ENCODE measurements at places on chromosomes 3 and 15.

GRCh38 chr3:32098528-32098927 is 7.9 kb upstream of the GPD1L start:
- no peak for DNase-seq

DNA sequence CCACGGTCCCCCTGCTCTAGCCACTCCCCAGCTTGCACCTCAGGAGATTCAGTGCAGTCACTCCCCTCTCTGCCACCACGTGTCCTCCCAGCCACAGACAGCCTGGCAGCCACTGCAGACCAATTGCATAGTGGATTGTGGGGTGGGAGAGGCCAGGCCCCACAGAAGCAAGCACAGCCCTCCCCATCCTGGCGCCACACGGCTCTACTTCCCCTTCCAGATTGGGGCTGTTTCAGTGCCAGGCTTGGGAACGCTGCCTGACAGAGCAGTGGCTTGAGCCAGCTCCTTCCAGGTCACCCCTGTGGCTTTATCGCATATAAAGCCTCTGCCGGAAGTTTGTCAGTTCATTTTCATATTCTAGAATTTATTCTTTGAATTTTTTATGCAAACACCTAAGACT is 90.7 kb downstream of the TMEM266 start:
- no peak for DNase-seq

- DNase-seq = no peak
Measured at GRCh38 chr3:58696093-58696492, 29.5 kb upstream of the FAM3D start.

DNA sequence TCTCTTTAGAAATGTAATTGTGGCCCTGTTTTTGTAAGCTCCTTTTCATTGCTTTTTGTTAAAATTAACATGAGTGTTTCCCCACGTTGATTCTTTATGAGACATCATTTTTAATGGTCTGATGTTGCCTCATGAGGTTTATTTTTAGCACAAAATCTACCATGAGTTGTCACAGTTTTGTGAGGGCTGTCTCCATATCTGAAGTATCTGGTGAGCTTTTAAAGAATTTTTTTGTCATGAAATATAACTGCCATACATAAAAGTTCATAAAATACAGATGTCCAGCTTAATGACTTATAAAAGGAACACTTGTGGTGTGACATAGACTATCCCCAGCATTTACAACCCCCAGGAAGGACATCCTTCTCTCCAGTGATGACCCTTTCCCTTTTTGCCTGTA is 34.3 kb upstream of the CEMIP start:
- DNase-seq = no peak

DNA sequence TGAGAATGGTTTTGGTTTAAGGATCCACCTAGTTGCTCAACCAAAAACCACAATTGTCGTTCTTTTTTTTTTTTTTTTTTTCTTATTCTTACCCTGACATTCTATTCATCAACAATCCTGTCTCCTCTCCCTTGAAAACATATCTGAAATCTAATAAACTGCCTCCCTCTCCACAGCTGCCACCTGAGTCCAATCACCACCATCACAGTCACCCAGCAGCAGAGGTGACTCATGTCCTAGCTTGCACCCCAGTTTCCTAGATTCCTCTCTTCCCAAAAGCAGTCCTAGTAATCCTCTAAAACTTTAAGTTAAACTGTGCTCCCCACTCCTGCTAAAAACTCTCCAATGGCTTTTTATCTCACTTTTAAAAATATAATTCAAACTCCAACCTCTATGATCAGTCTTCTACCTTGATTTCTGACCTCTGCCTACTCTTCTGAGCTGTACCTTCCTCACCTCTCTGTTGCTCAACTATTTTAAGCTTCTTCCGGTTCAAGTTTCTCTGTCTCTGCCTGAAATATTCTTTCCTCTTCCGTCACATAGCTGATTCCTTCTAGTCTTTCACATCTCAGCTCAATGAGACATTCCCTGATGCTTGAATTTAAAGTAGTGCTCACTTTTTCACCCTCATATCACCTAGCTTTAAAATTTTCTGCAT is 33.7 kb upstream of the RBMS3 start:
- no peak for DNase-seq

GRCh38 chr3:49899815-49900214 is 3.9 kb downstream of the MST1R start:
- no peak for DNase-seq

GRCh38 chr3:139198929-139199328 is 144.9 kb upstream of the MRPS22 start:
- no peak for DNase-seq

DNA sequence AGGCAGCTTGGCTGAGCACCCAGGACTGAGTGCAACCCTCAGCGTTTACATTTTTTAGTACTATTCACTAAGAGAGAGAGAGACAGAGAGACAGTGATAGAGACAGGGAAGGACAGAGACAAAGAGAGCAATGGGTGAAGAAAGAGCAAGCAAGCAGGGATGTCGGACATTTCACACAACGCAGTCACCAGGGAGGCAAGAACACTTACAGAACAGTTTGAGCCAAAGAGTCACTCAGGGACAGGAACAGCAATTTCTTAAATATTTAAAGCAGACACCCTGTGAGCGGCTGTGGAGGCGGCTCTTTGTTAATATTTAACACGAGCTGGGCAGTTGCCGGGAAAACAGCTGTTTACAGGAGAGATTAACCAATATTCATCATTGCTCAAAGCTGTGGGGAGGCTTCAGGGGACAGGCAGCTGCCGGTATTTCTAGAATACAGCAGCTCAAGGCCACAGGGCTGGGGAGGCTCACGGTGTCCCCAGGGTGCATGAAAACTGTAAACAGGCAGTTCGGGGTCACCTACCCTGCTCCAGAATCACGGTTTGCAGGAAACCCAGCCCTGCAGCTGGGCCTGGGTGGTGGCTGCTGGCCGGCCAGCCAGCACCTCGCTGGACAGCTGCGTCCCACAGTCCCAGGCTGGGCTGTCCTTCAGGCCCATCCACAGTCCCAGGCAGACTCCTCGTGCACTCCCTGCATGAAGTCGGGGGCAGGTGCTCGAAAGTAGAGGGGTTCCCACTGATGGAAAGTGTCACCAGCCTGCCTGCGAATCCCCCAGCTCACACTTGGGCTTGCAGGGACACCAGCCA is 38.8 kb upstream of the PCSK6 start:
- no peak for DNase-seq

DNA sequence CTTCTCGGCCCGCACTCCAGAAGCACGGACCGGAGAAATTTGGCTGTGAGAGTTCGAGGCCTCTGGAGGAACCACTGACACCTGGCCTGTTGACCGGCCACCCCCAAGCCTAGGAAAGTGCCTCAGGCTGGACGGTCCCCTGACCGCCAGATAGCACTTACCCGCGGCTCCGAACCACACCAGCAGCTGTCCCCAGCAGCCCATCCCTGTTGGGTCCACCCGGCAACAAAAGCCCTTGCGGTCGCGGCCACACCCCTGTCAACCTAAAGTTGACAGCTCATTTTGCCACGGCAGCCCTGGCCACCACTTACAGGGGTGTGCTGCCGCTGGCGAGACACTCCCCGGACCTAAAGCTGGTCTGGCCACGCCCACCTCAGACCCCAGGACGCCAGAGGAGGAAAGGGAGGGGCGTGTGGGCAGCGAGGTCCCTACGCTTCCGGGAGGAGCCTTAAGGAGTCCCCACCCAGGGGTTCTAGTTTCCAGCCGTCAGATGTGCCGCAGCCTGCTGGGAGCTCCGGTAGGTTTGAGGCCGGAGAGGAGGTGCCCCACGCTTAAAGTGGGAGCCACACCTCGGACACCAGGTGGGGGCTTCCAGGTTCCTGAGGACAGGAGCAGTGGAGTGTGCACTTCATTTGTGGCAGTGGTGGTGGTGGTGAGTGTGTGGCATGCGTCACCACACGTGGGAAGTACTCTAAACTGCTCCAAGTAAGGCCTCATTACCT is at the start of gene LTK:
LTK (minus strand) TSS at position 322 of the 722 bp plus-strand sequence; CDS start at position 204, 118 bp downstream.
- no peak for DNase-seq

DNA sequence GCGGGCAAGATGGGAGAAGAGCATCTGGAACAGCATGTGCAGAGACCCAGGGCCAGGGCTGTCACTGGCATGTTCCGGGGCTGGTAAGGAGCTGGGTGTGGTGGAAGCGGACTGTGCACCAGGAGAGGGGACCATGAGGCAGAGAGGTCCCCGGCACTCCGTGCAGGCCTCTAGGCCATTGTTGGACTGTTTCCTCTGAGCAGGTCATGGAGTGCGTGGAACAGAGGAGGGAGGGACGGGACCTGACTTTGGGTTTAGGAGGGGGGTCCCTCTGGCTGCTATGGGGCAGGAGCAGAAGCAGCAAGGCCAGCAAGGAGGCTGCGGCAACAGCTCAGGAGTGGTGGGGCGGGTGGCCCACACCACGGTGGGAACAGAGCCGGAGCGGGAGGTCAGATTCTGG is 47.1 kb downstream of the TPRA1 start:
- no peak for DNase-seq

DNA sequence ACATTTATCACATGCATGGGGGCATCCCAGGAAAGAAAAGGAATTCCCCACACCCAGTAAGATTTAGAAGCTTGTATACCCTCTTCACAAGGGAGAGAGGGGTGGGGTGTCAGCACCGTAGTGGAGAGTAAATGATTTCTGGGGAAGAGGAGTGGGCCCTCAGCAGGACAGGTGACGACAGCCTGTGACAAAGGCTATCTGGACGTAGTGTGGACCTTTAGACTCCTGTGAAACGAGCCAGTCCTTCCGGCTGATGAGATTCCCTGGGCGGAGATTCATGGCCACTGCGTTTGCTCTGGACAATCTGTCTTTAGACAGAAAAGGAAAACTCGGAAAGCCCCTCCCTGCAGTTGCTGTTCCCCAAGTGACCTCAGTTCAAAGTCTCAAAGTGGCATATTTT is 1.7 kb upstream of the FAM3D start:
- DNase-seq = no peak

DNA sequence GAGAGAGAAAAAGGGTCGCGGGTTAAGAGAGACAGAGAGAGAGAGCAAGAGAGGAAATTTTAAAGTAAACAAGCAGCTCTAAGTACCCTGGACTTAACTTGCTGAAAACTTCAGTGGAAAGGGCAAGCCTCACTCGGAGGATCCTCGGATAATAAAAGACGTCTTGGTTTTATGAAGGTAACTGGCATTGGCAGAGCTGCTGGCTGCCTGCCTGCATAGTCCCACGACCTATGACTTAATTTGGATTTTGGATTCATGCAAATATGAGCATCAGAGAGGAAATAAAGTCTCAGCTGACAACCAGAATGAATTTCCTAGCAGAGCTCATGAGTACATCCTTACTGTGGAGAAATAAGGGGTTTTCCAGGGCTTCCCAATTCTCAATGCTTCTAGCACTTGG is 95.1 kb upstream of the PDZRN3 start:
- DNase-seq = no peak

DNA sequence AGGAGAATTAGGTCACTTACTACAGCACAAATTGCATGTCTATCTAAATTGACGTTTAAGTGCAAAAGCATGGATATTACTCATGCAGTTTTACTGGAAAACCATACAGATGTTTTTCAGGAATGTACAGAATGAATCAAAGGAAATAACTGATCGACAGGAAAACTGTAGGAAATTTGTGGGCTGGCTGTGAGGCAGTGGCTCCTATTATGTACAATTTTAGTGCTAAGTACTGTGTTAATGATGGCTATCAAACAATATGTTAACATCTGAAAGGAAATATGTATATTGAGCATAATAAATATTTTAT is 6.9 kb downstream of the NUDT16 start:
- DNase-seq = no peak

DNA sequence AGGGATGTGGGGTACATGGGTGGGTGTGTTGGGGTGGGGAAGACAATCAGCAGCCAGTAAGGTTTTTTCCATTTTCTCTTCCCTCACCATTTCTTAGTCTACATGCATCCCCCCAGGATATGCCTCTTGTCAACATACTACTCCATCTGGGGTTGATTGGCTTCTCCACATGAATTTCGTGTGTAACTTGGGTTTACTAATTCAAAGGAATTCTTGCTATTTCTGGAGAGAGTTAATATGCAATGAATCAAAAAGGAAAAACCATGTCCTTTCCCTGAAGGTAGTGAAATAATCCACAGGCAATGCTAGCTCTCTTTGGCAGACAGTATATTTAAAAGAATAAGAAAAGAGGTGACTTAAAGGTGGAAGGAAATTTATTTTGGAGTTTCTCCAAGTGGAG is 198.4 kb downstream of the EBLN2 start:
- no peak for DNase-seq

DNA sequence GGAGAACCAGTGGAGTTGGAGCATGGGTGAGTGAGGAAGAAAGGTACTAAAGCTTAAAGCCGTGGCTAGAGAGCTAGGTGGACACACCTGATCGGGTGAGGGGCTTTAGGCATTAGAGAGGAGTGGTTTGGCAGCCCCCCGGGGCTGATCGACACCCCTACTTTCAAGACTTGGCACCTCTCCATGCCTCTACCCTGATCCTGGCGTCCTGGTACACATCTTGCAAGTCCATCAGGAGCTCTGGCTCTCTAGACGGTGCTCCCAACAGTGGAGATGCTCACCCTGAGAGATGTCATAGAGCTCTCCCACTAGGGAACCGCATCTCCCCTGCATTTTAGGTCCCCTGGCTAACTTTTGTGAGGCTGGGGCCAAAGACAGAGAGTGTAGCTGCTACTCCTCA is 98.1 kb downstream of the XXYLT1 start:
- DNase-seq = no peak

DNA sequence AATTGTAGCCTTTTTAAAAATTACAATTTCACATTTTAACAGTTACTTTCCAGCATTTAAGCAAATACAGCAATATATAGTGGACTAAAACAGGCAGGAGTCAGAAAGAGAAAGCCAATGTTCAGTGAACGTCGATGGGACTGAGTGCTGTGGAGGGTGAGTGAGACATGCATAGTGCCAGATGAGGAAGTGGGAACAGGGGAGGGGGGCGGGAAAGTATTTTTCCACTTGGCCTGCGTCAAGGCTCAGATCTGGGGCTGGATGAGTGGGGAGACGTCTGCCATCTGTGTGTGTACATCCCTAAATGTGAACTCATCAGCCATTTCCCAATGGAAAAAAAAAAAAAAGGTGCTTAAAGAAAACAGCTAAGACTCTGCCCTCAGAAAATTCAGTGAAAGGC is 19.2 kb upstream of the RAD18 start:
- no peak for DNase-seq

- no peak for DNase-seq
Measured at GRCh38 chr15:33045066-33045810, 149.3 kb downstream of the FMN1 start.

DNA sequence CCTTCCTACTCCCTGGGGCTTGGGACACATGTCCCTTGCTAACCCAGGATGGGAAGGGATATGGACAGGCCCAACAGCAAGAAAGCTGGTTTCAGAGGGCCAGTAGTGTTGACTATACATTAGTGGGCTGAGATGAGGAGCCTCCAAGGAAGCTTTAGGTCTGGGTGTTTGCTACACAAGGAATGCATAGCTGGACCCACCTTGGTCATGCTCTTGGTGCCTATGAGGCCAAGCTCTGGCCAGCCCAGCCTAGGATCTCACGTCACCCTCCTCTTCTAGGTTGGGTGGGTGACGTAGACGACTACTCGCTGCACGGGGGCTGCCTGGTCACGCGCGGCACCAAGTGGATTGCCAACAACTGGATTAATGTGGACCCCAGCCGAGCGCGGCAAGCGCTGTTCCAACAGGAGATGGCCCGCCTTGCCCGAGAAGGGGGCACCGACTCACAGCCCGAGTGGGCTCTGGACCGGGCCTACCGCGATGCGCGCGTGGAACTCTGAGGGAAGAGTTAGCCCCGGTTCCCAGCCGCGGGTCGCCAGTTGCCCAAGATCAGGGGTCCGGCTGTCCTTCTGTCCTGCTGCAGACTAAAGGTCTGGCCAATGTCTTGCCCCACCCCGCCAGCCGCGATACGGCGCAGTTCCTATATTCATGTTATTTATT is 653 bp upstream of the WDR6 start:
- DNase-seq = peak; percentile 26

Data from activated T-cell treated with anti-CD3 and anti-CD28 coated beads, Interleukin-2, amount 50 U/mL, for 72 hours (primary cell).